ENCODE measurements at places on chromosomes 7 and 10.

GRCh38 chr7:35695987-35696386, 1.1 kb upstream of the HERPUD2 start:
- no peak for DNase-seq

DNA sequence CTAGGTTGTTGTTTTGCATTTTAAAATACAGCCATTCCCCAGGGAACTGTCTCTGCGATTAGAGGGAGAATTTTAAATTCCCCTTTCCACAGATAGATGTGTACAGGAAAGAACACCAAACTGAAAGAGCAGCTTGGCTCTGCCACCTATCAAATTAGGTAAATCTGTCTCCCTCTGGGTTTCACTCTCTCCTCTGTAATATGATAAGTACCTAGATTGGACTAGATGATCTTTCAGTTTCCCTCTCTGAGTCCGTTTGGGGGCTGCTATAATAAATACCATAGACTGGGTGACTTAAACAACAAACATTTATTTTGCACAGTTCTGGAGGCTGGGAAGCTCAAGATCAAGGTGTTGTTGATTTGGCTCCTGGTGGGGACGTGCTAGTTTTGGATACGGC, 186.0 kb downstream of the KIF20B start:
- DNase-seq = no peak

DNA sequence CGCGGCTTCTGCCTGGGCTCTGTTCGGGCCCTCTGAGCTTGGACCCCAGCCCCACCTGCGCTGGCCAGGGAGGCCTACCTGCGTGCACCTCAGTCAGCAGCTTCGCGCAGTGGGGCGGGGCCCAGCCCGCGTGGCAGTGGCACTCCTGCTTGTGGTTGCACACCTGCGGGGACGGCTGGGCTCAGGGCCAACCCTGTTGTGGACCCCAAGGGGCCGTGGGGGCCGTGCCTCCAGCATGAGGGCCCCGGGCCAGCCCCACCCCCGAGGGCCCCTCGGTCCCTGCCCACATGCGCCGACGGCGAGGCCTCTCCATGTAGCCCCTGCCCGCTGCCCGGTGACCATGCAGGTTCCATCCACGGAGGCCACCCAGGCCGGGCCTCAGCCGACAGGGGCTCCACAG, 7.3 kb downstream of the ADAM8 start:
- DNase-seq = no peak

- no peak for DNase-seq
Observed at GRCh38 chr7:155807789-155808548, 4.3 kb downstream of the SHH start.

DNA sequence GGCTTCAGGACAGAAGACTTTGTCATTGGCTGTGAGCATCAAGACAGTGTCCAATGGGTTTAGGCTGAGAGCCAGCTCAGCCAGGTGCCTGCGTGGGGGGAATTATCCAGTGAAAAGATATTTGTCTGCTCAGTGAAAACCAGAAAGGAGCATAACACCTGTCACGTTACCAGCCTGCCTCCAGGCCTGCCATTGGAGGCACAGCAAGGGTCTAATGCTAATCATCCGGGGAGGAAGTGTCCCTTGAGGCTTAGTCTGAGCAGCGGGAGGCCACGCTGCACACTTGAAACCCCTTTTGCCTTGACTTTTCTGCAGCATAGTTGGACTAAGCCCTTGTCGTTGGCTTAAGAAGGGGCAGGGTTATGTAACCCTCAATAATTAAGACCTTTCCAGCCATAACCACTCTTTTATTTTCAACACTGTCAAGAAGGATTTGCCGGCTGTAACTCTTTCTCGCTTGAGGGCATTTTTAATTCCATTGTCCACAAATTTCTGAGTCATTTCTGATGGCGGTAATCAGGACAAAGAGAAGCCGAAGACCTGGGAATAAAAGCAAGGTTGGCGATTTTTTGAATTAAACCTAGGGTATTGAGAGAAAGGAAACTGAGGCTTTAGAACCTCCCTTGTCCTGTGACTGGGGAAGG, 639.6 kb upstream of the FOXK1 start:
- DNase-seq = no peak

- peak; percentile 80 for DNase-seq
Observed at GRCh38 chr7:102433219-102434038, at the start of gene ORAI2. Gene ORAI2 (plus strand): TSS chr7:102433575. CDS start chr7:102438957, 5,382 bp downstream.

- DNase-seq = no peak
Observed at GRCh38 chr7:106423821-106424475, 139.2 kb upstream of the NAMPT start.

GRCh38 chr7:151194188-151194587, 7.1 kb upstream of the ASB10 start:
- no peak for DNase-seq

- DNase-seq = no peak
Observed at GRCh38 chr7:127799535-127800305, 147.7 kb downstream of the SND1 start.

GRCh38 chr10:133061296-133062038, 26.3 kb upstream of the ADGRA1 start:
- no peak for DNase-seq

DNA sequence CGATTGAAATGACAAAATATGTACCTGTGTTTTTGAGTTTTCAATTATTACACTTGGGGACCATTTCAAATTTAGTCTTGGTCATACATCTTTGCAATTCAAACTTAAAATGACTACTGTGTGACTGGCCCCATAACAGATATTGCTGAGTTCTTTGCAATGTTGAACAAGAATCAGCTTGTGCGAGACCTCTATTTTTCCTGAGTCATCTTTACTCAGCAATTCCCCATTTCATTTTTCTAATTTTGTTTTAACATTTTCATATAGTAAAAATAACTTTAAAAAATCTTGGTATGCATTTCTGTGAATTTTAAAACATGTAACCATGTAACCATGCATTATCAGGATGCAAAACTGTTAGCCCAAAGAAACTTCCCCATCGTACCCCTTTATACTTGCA, 678.1 kb downstream of the ANKRD7 start:
- DNase-seq = no peak

All from stimulated activated CD8-positive, alpha-beta memory T cell treated with anti-CD3 and anti-CD28 coated beads, Interleukin-7, amount 100 ng/mL, for 1 hour (primary cell).